ENCODE measurements at places on chromosomes 5 and 9. TPM values are rescaled to one million over a fixed set of nuclear protein-coding genes. Genes with fewer than 3 reads are reported as not detected.

The TAF11L10 gene
- total RNA-seq, result not detected

The CCL27 gene
- total RNA-seq, result not detected

The IL7R gene
- total RNA-seq, result not detected

The LNPEP gene
- 36.3 TPM for total RNA-seq

The PLAC8L1 gene
- not detected for total RNA-seq

The ZNF883 gene
- total RNA-seq, result not detected

Measured in NCI-H460 (cell line).